Femur (tissue), 1 donor: ENCODE measurements at places on chromosomes 2 and 18.

- DNase-seq, result no peak
Measured at GRCh38 chr2:74873678-74874640, 40.0 kb downstream of the HK2 start.

DNA sequence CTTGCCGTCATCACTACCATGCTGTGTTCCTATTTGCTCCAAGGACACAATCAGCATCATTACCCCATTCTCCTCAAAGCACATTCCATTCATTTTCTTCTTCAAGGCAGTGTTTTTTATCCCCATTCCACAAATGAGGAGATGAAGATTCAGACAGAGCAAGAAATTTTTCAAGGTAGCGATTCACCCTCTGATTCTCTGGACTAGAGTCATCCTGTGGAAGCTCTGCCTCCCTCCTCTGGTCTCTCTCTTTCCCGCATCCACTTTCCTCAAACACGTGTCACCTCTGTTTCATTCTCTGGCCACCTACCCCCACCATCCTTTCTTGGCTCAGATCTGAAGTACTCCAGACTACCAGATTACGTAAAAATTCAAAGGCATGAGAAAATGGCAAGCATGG, 297.9 kb downstream of the SOX11 start:
- no peak for DNase-seq

DNA sequence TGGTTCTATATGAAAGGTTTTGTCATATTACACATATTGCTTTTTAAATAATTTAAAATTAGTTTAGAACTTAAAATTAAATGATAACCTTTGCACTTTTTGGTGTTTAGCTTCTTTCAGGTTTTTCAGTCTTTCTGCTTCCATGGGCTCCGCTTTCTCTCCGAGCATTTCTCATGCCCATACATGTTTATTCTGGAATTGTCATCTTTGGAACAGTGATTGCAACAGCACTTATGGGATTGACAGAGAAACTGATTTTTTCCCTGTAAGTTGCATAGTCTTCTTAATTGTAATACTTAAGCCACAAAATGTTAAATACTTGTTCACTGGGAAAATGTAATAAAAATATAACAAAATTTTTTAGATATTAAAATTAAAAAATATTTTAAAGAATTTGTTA, 31.0 kb downstream of the CYBRD1 start:
- no peak for DNase-seq

DNA sequence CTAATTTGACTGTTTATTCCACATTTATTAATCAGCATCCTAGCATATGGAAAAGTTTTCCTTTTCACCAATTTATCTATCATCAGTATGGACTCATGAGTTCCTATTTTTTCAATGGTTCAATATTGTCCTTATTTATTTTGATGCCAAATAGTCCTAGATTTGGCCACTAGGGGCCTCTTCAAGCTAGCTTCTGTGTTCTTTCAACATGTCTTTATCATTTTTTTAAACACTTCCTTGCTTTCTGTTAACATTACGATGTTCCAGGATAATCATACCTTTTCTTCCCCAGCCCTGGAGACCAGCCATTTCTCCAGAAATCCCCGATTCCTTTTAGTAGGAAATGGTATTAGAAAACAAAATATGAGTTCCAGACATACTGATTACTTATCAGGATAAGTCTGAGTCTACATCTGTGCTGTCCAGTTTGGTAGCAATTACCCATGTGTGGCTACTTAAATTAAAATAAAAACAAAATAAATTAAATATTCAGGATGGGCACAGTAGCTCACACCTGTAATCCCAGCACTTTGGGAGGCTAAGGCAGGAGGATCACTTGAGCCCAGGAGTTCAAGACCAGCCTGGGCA, 70.6 kb downstream of the RPE start:
- DNase-seq, result no peak

GRCh38 chr2:181790716-181791649, 100.5 kb upstream of the ITPRID2 start:
- no peak for DNase-seq

- peak; percentile 37 for DNase-seq
Measured at GRCh38 chr2:85355073-85355410, 473 bp downstream of the ELMOD3 start.

- DNase-seq, result no peak
Measured at GRCh38 chr2:179049203-179049545, 763 bp downstream of the CCDC141 start.

DNA sequence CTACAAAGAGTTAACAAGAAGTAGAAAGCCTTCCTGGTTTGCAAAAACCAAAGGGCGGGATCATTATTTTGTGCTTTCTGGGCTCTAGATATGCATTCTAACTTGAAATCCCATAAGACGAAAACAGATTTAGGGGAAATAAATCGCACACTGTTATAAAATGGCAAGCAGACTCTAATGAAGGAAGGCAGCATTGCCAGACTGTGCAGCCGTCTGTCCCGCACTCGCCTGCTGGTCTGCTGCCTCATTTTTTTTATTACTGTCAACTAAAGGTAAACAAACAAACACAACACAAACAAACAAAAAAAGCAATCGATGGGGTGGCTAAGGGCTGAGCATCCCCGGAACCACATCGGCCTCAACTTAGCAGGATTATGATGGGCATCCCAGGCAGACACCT, 24.4 kb downstream of the ZNF521 start:
- DNase-seq, result peak; percentile 41

GRCh38 chr2:53609551-53609950, 158.1 kb upstream of the CHAC2 start:
- DNase-seq, result no peak

DNA sequence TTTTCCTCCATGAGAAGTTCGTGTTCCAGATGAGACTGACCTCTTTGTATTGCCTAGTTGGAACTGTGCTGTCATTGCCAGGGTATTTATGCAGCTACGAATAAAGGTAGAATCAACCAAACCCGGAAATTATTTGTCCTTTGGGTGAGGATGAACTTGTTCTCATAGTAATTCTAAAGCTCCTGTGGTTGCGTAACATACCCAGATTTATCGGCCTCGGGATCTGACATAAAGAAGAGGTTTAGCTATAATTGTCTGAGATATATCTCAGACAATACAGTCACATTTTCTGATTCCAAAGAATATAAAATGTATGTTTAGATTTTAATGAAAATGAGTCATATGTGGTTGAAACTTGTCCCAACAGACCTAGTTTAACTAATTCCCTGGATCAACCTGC, 628.7 kb upstream of the LINC00305 start:
- DNase-seq, result no peak

- no peak for DNase-seq
Measured at GRCh38 chr2:46643493-46643892, 164.1 kb downstream of the TMEM247 start.

DNA sequence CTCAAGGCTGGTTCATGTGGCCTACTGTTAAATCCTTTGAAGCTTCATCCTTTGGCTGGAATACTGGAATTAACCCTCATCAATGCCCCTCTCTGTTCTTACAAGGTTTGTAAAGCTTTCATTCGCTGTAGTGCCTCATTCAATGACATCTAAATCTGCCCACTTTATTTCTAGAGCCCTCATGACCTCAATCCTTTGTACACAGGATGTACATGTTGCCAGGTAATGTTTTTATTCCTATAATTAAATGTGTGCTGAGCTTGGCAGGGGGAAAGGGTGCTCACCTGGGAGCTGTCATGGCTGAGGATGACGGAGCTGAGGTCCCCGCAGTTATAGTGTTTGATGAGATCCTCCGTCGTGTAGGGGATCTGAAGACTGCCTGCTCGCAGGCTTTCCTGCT, 39.3 kb downstream of the TRABD2A start:
- DNase-seq, result no peak

- no peak for DNase-seq
Measured at GRCh38 chr2:158932131-158932645, 36.3 kb upstream of the TANC1 start.

GRCh38 chr2:157785866-157786662, 90.1 kb downstream of the ACVR1 start:
- no peak for DNase-seq

- no peak for DNase-seq
Measured at GRCh38 chr18:63924551-63924950, 16.8 kb downstream of the SERPINB10 start.

GRCh38 chr2:70988151-70988550, 6.5 kb downstream of the TEX261 start:
- DNase-seq, result no peak

DNA sequence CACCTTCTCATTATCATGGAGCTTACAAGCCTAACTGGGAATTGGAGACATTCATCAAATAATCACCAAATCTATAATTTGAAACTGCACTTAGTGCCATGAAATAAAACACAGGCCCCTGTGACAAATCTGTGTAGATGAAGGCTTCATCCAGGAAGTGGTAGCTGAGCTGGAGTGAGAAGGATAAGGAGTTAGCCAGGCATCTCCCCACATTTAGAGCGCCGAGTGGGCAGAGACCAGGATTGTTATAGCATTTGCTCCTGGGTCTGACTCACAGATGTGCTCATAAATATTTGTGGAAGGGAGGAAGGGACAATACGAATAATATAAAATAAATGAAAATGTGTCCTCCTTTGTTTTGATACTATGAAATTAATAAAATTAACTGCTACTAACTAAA, 2.5 kb upstream of the MAT2A start:
- DNase-seq, result no peak

DNA sequence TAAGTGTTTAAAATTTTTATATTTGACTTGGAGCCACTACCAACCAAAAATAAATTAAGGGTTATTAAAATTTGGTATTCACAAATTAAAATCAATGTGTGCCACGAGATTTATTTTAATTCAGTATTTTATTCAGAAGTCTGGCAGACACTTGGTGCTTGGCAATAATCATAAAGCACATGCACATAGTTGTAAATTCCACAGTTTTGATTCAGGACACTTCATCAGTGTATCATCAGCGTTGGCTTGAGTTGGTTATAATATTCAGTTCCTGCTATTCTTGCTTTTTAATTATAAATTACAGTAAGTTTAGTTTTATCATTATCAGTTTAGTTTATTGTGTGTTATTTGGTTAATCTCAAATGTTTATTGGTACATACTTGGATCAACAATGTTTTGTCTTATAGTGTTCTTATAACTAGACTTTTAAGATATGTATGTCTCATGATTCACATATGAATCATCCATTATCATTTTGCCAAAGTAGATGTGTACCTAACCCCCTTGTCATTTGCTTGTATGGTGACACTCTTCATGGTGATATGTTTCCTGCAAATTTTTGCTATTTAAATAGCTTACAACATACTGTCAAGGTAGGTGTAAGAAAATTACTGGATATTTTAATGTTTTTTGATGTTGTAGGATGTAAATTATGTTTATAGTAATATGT, 237.9 kb downstream of the BABAM2 start:
- DNase-seq, result no peak

DNA sequence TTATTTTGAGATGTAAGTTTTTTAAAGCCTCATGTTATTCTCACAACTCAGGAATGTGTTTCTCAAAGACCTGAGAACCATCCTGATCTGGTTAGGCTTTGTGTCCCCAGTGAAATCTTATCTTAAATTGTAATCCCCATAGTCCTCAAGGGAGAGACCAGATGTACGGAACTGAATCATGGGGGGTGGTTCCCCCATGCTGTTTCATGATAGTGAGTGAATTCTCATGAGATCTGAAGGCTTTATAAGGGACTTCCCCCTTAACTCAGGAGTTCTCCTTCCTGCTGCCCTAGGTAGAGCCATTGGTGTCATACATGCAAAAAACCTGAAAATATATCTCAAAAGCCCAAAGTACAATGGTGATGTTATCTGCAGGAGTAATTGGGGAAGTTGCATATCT, 836.7 kb downstream of the CBLN2 start:
- DNase-seq, result no peak
